ENCODE measurements at places on chromosomes 12 and 14. TPM values are rescaled to one million over a fixed set of nuclear protein-coding genes. Genes with fewer than 3 reads are reported as not detected.

GRCh38 chr14:96576359-96576758, 74.2 kb downstream of the PAPOLA start:
- no peaks in the 10 kb centered on the region for H3K27me3 ChIP-seq
- no peaks in the 10 kb centered on the region for H3K36me3 ChIP-seq
- H3K4me3 ChIP-seq: no peak overlapping the region
- no peak for DNase-seq
- peaks cover 5% of the 10 kb centered on the region for H3K4me1 ChIP-seq

- H3K27ac ChIP-seq: no peak overlapping the region
- DNase-seq: no peak
- no peaks in the 10 kb centered on the region for H3K36me3 ChIP-seq
- no peaks in the 10 kb centered on the region for H3K4me1 ChIP-seq
- no peaks in the 10 kb centered on the region for H3K27me3 ChIP-seq
Observed at GRCh38 chr12:72207486-72208409, 64.4 kb upstream of the TRHDE start.

DNA sequence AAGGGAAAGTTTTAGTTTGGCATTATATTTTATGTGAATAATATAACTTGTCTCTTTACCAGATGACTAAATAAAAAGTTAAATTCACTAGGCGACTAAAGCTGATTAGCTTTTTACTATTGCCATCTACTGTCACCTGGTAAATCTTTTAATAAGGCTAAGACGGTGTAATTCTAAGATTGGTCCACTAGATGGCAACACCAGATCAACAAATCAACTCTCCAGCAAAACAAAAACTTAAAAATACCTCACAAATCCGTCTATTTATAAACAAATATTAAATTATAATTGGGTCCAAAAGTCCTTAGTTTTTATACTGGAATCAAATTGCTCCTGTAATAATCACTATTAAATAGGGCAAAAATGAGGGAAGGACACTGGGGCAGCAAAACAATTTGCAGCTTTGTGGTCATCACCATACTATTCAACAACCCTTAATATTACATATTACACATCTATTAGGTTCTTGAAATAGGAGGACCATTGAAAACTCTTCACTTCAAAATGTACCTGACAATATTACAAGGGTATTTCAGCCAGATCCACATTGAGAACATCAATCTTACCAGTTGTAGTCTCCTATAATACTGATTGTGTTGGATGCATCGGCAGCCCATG, 47.9 kb downstream of the GALC start:
- H3K36me3 ChIP-seq: peaks cover 11% of the 10 kb centered on the region
- no peaks in the 10 kb centered on the region for H3K27me3 ChIP-seq
- DNase-seq: no peak
- H3K4me1 ChIP-seq: no peaks in the 10 kb centered on the region
- no peak overlapping the region for H3K27ac ChIP-seq
- no peak overlapping the region for H3K4me3 ChIP-seq

Gene ACRBP
- 6.1 TPM for total RNA-seq

Gene TSPAN9
- 1.2 TPM for total RNA-seq
